Mucosa of gallbladder (tissue), 1 donor: ENCODE measurements at places on chromosomes 11 and 22. TPM values are rescaled to one million over a fixed set of nuclear protein-coding genes. Genes with fewer than 3 reads are reported as not detected.

MAJIN gene
- not detected for total RNA-seq

SAA1 gene
- 19.3 TPM for total RNA-seq

MS4A4A gene
- total RNA-seq, result 28.9 TPM

DNA sequence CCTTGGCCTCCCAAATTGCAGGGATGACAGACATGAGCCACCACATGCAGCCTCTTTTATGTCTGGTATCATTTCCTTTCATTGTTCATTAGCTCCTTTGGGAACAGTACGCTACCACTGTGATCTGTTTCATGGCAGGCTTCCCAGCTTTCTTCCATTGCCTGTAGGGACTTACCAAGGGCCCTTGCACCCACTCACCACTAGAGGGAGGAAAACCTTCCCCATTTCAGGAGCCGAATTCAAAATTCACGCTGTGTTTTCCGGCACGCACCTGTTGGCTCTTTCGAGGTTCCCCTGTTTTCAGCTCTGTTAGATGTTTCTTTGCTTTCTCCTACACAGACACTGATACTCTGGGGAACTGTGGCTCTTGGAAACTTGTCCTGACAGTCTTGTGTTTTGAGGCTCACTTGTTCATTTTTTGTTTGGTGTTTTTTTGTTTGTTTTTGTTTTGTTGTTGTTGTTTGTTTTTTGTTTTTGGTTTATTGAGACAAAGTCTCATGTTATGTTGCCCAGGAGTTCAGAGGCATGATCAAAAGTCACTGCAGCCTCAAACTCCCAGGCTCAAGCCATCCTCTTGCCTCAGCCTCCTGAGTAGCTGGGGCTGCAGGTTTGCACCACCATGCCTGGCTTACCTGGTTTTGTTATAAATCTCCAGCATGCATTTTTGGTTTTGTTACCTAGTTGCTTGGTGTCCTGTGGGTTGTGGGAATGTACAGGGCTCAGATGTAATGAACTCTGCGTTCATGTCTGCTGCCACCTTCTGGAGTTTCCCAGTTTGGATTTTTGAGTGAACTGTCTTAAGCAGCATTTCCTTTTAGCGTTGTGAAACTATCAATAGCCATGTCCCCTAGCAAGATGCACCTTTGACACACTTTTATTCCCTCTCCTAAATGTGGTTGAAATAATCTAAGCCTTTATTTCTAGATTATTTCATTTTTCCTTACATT, 2.3 kb downstream of the KRTAP5-11 start:
- DNase-seq, result peak; percentile 84

- DNase-seq, result no peak
Observed at GRCh38 chr22:29308148-29308790, 1.8 kb downstream of the GAS2L1 start.

GRCh38 chr22:49961005-49961600, 531 bp downstream of the PIM3 start:
- no peak for DNase-seq

DNA sequence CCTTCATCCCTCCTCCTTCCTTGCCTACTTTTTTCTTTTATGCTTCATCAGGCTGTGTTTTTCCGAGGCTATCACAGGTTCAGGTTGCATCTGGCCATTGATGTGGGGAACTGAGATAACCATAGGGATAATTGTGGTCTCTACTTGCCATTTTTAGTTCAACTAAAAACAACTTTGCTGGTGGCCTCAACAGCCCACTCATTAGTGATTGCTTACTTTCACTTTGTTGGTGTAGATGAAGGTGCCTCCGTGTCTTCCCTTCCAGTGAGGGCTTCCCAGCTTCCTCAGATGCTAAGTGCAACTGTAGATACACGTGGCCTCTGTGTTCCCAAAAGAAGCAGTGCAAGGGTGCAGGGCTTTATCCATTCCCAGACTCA, 35.0 kb downstream of the KCNJ1 start:
- DNase-seq, result no peak

DNA sequence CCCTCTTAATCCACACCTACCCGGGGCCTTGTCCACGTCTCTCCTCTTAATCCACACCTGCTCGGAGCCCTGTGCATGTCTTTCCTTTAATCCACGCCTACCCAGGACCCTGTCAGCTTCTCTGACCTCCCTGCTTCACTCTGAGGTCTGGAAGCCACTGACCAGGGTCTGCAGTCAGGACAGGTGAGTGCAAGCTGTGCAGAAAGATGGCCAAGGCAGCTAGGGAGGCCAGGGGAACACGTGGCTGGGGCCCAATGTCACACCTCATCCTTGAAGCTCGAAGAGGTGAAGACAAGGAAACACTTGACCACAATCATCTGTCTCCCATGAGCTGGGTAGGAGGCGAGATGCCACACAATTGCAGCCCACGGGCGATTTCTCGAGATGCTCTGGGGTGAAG, 1516.9 kb downstream of the BRD1 start:
- DNase-seq, result no peak

DNA sequence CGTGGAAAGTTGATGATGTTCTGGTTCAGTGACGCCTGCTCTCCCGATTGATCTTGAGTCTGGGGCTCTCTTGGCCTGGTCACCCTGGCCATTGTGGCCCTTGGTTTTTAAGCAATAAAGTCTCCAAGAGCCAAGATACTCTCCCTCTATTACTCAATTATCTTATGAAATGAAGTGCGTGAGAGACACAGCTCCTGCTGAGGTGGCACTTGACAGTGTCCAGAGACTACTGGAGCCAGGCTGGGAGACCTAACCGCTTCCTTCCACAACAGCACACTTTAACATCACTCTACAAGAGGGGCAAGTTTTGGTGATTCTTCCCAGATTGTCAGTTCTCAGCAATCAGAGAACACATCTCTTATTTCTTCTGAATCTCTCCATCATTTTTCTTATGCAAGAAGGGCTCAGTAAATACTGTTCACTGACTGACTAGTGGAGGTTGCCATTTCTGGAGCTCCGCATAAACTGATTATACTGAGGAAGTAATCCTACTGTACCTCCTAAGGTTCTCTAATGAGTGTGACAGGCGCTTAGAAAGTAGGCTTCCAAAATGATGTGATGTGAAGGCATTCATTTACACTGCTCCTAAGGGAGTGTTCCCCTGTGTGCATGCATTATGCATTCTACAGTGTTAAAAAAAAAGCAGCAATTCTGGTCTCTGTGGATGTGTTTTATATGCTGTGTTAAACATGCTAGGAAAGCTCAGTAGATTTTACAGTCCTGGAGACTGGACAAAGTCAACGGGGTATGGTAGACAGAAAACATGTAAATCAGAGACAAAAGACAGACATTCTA, 968.0 kb downstream of the OPCML start:
- DNase-seq, result no peak

DNA sequence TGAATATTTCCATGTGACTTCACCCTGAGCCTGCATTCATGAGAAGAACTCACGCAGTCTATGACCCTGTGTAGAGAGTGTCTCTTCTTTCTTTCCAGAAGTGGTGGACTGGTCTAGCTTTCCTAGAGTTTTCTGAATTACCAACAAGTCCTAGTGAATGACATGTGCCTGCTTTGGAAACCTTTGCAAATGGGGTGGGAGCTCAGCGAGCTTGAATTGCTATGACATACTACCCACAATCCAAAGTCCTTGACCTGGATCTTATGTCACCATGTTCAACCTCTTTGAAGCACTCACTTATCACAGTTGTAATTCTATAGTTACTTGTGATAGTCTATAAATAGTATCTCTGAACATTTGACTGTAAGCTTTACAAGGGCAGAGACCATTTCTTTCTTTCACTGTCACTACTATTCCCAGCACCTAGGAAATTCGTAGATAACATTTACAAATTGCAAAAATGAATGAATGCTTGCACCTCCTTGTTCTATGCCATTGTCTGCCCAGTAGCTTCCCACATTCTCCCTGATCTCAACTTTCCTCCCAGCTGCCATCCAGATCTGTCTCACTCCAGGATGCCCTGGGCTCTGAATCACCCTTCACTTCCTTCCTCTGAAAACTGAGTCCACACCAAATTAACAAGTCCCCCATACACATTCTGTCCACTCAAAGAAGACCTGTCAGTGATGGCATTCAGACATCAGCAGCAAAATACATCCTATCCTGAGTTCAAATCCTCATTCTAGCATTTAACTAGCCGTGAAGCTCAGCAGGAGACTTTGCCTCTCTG, 201.9 kb upstream of the SESN3 start:
- no peak for DNase-seq

DNA sequence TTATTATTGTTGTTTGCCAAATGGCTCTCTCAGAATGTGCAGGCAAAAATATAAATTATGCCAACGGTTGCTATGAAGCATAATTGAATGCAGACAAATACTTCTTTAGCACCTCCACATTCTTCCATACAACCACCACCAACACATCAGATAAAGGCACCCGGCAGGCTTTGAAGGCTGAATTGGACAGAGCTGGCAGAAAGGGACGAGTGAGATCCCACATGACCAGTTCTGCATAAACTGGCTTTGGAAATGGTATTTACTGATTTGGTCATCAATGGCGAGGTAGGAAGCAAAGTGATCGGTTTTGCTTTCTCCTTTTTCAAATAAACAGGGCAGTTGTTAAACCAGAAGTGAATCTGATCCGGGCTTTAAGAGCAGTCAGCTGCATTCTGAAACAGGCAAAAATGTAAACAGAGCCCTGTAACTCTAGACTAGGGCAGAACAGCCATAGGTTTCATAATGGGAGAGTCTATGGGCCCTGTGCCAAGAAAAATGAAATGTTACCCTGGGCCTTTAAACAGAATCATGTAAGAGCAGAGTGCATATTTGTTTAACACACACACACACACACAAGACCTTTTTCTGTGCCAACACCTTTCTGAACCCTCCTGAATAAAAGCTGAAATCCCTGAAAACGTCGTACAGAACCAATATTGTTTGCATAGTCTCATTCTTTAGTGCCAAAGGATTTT, 97.7 kb downstream of the MPPED2 start:
- DNase-seq, result peak; percentile 76

DNA sequence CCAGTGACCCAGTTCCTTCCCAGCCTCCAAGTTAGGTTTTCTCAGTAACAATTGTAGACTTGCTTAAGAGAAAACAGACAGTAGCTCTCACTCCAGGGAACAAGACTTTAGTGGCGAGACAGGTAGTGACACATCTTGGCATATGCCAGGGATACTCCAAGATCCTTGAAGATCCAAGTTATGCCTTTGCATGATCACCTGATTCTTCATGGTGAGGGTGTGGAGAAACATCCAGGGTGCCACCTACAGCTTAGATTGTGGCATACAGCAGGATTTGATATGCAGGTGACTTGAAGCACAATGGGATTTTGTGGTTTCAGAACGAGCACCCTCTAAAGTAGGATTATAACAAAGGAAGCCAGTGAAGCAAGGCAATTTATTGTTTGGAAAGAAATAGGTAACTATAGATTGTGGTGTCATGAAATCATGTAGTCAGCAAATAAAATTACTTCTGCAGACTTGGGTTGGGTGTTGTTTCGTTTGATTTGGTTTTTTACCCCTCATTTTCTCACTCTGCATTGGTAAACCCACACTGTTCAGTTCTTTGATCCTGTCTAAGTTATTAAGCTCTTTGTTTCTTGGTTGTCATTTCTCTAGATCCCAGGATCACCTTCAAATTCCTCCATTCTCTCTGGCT, 9.2 kb downstream of the POU2AF3 start:
- no peak for DNase-seq

- DNase-seq, result no peak
Observed at GRCh38 chr11:59556917-59557348, 45.6 kb downstream of the OR4D9 start.

DNA sequence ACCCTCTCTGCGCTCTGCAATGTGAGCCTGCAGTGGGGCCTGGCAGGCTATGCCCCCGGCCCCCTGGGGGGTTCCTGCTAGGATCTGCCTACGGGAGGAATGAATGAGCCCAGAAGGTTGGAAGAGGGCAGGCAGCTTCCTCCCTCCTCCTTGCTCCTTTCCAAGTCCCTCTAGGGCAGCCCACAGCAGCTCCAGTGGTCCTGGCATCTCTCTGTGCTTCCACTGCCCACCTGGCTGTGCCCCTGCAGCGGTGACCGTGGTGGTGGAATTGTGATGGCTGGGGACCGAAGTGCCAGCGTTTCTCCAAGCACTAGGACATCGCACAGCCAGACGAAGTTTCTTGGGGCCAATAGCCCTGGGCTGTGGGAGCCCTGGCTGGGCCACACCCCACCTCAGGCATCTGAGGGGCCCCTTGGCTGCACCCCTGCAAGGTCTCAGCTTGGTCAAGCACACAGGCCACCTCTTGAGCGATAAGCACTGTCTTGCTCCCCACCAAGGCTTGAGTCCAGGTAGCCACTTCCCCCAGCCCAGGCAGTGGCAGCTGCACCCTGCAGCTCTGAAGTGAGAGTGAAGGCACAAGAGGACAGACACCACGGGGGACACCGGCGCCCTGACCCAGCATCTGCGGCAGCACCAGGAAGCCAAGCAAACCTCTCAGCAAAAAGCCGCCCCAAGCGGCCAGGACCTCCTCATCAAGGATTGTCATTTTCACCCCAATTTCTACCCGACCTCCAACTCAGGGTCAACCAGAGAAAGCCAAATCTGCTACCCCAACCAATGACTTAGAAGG, 346.3 kb downstream of the CTTN start:
- no peak for DNase-seq

DNA sequence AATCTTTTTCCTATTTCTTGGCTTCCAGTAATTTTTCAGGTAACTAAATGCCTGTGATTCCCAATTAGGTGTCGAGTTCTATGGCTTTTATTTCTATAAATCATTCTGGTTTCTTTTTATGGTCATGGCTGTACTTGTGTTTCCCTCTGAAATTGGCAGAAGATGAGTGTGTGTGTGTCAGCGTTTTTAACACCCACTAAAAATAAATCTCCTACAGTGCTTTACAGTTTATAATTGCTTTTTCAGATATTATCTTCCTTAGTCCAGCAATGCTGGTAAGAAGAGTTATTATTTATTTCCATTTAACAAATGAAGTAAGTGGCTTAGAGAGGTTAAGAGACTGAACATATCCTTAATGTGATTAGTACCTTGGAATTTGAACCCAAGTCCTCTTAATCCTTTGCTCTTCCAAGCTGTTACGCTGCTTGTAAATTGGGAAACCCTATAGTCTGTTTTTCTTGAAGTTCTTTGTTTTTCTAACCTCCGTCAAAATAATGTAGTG, 125.2 kb downstream of the TEAD1 start:
- DNase-seq, result no peak

DNA sequence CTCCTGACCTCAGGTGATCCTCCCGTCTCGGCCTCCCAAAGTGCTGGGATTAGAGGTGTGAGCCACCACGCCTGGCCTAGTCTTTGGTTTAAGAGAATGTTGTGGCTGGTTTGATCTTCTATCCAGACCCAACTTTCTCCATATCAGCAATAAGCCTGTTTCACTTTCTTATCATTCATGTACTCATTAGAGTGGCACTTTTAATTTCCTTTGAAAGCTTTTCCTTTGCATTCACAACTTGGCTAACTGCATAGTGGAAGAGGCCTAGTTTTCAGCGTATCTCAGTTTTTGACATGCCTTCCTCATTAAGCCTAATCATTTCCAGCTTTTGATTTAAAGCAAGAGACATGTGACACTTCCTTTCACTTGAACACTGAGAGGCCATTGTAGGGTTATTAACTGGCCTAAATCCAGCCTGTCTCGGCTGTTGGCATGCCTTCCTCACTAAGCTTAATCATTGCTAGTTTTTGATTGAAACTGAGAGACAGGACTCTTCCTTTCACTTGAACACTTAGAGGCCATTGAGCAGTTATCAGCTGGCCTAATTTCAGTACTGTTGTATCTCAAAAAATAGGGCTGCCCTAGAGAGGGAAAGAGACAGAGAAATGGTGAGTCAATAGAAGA, 13.1 kb upstream of the RPL3 start:
- peak; percentile 76 for DNase-seq
